ENCODE measurements at places on chromosomes 5 and 9.

DNA sequence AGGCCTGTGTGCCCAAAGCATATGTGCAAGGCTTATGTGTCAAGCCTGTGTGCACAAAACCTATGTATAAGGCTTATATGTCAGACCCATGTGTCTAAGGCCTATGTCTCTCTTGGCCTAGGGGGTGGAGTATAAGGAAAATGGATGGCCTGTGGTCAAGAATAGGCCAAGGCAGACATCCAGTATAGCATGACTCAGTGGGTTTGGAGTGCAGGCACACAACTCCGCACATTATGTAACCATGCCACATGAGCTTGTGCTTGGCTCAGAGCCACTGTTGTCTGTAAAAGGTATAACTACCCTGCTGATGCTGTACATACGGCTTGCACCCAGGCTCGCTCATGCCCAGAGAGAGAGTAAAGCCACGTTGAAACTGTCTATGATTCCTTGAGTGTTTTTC is 626.4 kb upstream of the NUDT12 start:
- no peak for DNase-seq

- DNase-seq = no peak
Measured at GRCh38 chr9:113215132-113215531, 5.9 kb downstream of the FKBP15 start.

GRCh38 chr5:485946-486491 is 38.2 kb downstream of the SLC9A3 start:
- no peak for DNase-seq

- no peak for DNase-seq
Measured at GRCh38 chr5:104367978-104368377, 805.4 kb upstream of the NUDT12 start.

GRCh38 chr5:99878830-99879229 is 656.3 kb upstream of the FAM174A start:
- no peak for DNase-seq

GRCh38 chr9:114499528-114499927 is 5.7 kb downstream of the WHRN start:
- no peak for DNase-seq

DNA sequence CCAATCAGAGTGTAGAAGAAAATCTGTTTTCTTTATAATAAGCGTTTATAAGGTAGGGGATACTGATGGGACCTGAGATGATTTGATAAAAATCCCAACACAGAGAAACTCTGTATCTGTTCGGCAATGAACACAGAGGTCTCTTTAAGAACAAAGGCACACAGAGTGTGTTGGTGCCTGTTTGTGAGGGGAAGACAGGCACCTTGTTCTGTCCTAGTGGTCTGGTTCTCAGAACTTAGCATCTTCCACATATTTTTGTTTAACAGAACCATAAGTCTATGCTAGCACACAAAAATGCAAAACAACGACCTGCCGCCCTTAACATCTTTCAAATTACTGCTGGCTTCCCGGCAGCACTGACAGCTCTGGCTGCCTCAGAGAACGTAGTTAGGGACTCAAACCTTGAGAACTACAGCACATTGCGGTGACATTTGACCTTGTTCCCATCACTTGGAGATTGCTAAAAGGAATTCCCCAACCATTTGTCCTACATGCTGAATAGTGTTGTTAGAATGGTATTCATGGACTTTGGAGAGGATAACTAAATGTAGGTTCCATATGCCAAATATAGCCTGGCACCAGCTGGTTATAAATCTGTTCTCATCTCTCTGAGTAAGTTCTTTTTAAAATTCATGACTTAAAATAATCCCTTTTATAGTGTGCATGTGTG is 871.7 kb upstream of the TYRP1 start:
- DNase-seq = no peak

DNA sequence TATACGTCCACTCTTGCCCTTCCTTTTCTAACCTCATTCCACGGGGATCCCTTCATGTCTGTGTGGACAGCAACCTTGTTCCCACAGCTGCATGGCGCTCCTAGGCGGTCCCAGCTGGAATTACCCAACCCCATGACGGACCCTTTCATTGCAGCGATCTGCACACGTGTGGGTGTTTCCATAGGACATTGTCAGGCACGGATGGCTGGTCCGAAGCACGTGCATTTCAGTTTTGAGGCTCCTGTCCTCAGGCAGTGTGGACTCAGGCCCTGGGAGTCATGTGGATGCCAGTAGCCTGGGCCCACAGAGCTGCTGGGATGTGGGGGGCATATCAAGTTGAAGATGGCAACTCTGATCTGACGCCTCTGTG is 15.0 kb downstream of the CARD19 start:
- DNase-seq = no peak

DNA sequence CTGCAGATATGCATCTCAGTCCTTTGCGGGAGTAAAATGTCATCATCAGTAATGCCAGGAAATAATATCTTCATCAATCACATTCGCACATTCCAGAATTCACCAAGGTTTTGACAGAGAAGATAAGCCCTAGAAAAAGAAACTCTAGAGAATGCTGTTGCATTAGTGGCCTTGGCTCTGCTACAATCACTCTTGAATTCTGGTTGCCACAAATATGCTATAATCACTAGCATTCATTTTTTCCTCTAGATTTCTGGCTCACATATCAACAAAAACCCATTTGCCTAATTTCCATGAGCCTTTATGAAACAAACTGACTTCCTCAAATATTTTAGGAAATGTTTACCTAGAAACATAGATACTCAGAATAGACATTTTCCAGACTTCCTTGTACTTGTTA is 653.4 kb downstream of the ANXA1 start:
- DNase-seq = no peak

DNA sequence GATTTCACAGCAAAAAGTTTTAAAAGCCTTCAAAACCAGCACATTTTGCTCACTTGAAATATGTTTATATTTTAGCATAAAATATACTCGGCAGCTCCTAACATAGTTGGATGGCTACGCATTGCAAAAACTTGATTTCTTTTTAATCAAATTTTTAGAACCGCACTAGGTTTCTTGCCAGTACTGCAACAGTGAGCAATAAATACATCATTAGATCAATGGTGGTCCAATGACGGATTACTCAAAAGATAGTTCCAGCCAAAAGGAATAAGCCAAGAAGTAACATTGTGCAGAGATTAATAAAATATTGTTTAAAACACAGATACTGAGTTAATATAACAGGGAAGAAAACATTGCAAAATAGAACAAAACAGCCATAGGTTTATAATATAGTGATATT is 5.5 kb downstream of the MARCHF3 start:
- DNase-seq = no peak

GRCh38 chr9:98854266-98854665 is 46.8 kb downstream of the GALNT12 start:
- no peak for DNase-seq

- DNase-seq = no peak
Measured at GRCh38 chr5:56480705-56481427, 247.7 kb upstream of the ANKRD55 start.

DNA sequence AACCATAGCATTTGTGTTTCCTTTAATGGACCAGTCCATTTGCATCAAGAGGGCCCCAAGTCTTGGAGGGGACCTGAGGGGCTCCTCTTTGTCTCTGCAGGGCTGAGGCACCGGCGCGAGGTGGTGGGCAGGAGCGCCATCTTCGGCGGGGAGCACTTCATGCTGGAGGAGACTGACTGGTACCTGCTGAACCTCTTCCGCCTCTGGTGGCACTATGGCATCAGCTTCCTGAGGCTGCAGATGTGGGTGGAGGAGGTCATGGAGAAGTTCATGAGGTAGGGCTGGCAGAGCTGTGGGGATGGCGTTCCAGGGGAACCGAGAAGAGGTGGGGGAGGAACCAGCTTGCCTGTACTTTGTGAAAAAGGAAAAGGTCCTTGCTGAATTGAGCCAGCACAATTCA is 6.1 kb downstream of the PCYOX1L start:
- no peak for DNase-seq

- DNase-seq = no peak
Measured at GRCh38 chr9:126510564-126510963, 103.2 kb upstream of the LMX1B start.

- no peak for DNase-seq
Measured at GRCh38 chr5:97009212-97009898, 73.5 kb downstream of the LNPEP start.

DNA sequence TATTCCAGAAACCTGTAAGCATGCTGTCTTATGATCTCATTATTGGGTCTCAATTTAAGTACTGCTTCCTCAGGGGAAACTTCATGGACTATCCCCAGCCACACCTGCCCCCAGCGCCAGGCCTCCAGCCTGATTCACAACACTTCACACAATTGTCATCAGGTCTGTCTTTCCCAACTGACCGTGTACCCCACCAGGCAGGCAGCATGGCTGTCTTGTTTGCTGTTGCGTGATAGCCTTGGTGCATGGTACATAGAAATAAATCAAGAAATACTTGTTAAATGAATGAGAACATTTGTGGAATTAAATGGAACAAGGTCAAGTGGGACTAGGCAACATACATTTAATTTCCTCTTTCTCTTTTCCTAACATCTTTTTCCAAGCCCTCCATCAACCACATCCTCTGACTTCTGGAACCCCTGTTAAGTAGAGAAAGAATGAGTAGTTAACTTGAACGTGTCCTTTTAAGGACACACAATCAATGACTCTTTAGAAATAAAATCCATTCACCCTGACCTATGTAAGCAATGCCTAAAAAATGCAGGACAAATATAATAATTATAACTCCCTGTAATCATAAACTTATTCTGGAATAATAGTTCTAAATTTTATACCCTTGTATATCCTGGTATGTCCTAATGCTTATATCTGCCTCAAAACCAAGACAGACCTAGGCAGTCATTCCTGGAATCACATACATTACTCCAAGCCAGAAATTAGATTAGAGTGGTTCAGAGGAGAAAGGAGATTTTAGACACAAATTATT is 17.2 kb upstream of the THG1L start:
- DNase-seq = no peak

GRCh38 chr9:80554301-80554700 is 982.5 kb downstream of the TLE4 start:
- no peak for DNase-seq

DNA sequence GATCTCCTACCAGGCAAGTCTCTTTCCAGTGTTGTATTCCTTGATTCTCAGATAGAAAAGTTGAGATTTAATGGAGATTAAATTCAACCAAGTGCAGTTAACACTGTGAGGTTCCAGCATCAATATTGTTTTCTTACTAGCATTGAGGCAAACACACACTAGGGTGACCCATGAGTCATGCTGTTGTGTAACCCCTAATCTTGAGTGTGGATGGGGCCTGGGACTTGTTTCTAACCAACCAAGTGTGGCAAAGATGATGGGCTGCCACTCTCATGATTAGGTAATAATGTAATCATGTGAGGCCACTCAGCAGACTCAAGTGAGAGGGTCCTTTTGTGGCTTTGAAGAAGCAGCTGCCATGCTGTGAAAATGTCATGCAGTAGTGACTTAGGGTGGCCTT is 394.2 kb downstream of the IRX2 start:
- no peak for DNase-seq

- no peak for DNase-seq
Measured at GRCh38 chr5:119878712-119879111, 249.4 kb downstream of the FAM170A start.

- DNase-seq = no peak
Measured at GRCh38 chr9:36486329-36486932, 86.3 kb upstream of the MELK start.

- DNase-seq = no peak
Measured at GRCh38 chr5:163342306-163342705, 95.1 kb upstream of the CCNG1 start.

GRCh38 chr5:41305056-41305455 is 91.7 kb upstream of the C6 start:
- DNase-seq = no peak

DNA sequence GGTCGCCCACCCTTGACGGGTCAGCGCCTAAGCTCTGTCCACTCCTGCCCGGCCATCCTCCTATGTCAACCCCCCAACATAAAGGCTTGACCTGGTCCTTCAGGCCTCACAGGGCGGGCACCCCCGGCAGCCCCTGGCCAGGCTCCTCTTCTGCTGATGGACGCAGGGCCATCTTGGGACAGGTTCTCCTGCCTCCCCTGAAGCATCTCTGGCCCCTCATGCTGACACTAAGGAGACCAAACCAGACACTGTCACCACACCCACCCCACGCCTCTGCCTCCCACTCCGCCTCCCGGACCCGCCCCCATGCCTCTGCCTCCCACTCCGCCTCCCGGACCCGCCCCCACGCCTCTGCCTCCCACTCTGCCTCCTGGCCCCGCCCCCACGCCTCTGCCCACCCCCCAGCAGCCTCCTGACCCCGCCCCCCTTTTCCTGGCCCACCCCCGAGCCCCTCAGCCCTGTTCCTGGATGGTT is 6.8 kb downstream of the OBP2A start:
- DNase-seq = no peak

DNA sequence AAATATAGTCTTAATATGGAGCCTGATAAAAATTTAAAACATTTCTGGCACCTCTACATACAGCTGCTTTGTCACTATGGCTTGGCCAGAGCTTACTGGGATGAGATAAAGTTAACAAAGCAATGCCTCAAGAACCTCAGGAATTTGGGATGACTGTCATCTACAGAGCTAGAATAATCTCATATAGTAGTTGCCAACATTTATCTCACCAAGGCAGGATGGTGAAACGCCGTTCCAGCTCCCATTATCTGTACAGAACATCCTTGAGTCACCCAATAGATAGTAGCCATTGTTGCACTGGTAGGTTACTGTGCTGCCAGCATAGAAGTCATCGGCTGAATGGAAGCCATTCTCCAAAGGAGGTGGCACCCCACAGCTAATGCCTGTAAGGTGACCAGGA is 94.6 kb upstream of the TXNDC8 start:
- no peak for DNase-seq

DNA sequence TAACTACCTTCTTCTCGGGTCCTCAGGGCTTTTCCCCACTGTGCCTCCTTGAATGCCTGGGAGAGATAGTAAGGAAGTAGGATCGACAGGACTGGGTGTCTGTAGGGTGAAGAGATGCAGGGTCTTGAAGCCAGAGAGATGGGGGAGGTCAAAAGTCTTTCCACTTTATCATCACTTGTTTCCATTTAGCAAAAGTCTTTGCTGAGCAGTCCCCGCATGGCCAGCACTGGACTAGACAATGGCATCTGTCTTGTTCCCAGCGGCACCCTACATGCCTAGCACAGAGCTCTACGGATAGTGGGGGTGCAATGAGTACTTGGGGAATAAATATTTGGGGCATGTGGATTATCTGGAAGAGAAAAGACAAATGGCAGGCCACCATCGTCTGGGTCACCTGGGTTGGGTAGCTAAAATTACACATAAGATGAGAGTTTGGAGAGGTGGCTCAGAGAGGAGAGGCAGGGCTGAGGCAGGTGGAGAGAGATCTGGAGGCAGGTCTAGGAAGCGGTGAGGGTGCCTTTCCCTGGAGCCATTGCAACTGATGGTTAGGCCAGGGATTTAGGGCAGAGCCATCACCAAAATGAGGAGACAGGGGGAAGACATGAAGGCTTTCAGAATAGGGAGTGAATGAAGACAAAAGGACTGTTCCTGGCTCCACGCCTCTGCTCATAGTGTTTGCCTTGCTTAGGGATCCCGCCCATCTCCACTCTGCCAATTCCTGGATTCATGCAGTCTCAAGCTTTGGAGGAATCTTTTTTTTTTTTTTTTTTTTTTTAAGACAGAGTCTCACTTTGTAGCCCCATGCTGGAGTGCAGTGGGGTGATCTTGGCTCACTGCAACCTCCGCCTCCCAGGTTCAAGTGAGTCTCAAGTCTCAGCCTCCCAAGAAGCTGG is 250.8 kb upstream of the KLF4 start:
- no peak for DNase-seq

Data from stimulated activated CD8-positive, alpha-beta memory T cell treated with anti-CD3 and anti-CD28 coated beads, Interleukin-12 subunit alpha, Interleukin-12 subunit beta, amount 100 ng/mL, for 4 hours (primary cell).